ENCODE measurements at places on chromosomes 2 and 18.
A peak's percentile ranks its signal among the peaks of the same experiment; 100 is the strongest.

DNA sequence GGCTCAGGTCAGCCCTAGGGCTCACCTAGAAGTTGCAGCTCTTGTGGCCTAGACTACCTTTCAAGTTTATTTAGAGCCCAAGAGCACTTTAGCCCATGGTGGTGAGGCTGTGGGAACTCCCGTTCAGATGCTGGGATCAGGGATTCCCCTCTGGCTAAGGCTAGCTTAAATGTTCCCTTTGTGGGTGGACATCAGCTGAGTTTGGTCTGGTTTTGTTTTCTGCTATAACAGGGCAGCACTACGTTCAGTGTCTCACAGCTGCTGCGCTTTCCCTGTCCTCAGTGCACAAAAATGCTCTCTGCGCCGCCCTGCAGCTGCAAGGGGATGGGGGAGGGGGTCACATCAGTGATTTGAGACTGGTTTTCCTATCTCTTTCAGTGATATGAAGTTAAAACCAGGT is 170.5 kb upstream of the KCNJ3 start:
- DNase-seq, result no peak

DNA sequence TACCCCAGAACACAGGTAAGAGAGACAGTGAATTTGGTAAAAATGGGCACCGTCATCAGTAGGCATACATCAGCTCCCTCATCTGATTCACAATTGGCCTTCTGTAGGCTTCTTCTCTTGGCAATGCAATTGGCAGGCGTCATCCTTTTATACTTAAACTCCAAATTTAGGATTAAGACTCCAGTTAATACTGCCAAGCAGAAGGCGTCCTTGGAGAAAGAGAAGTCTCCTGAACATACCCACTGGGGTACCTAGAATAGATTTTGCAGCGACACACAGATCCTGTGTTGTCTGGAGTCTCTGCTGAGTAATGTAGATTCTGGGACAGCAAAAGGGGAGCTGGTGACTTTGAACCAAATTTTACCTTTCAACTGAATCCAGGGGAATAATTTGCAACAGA is 592 bp upstream of the METAP1D start:
- no peak for DNase-seq

GRCh38 chr18:31983976-31984375 is 34.6 kb upstream of the RNF125 start:
- DNase-seq, result no peak

GRCh38 chr2:54524226-54524991 is 68.3 kb downstream of the SPTBN1 start:
- peak; percentile 39 for DNase-seq

DNA sequence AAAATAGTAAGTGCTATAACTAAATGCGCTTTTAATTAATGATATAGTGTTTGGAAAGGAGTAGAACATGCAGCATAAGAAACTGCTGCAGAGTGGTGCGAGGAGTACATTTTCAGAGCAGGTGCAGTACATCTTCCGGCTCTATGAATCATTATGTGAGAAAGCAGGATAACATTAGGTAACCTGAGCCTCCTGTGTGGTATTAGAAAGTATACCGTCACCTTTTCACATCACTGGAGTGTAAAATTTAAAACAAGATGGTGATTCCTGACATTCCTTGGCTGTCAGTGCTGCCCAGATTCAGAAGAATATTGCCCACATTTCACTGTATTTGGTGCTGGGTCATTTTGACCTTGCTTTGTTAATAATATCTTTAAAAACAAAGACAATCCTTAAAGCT is 7.8 kb upstream of the DYNC2LI1 start:
- no peak for DNase-seq

DNA sequence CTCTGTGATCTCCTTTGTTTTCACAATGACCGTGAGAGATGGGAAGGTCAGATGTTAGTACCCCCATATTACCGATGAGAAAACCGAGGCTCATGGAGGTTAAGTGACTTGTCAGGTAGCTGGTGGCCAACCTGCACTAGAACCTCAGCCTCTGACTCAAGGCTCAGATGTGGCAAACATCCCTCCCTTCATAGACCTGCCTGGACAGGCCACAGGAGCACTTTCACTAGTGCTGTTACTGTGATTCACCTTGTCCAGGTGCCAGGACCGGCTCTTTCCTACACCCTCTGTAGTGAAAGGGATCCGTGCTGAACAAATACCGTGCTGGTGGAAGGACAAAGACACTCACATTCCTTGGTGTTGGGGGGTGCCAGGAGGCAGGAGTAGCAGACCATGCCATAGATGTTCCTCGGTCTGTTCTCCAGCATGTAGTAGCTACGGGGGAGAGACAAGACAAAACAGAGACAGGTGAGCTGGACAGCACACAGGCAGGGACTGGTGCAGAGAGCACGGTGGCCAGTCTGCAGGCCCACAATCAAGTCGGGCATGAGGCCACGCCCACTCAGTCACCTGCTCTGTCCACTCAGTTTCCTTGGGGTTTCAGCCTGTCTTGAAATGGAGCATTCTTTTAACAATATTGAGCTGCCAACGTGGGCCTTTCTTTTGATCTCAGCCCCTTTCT is 65.9 kb downstream of the EDAR start:
- DNase-seq, result no peak

DNA sequence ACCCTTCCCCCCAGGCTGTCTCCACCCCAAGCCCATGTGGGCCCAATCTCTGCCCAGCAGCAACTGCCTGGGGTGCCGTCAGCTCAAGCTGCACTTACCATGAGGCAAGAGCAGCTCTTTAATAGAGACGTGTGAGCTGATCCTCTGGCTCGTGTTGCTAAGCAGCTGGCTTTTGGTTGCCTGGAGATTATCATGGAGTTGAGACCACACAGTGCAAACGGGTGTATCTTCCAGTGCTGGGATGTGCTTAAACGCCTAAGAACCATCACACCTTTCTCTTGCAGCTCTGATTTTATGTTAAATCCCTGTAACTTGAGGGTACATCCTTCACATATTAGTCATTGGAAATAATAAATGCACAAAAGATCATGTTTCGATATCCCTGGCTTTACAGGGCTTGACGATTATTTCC is 271.1 kb downstream of the PRKCE start:
- no peak for DNase-seq

DNA sequence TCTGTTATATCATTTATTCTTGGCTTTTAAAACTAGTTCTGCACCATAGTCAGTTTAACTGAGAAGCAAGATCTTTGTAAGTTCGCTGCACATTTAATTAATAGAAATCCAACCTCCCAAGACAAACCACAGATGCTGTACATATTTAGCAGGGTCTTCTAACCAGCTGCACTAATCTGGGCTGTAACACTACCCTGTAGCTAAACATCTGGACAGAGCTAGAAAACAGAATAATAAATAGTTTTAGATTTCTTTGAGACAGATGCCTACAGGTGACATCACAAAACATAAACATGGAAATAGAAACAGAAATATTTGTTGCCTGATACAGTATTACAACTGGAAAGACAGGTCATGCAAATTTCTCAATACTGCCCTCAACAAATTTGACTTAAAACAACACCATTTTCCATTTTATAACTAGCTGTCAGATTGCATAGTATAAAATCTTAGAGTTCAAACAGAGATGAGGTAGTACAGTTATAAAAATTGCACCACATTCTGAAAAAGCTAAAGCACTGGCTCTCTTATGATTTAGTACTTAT is 315.1 kb downstream of the NR4A2 start:
- DNase-seq, result no peak

DNA sequence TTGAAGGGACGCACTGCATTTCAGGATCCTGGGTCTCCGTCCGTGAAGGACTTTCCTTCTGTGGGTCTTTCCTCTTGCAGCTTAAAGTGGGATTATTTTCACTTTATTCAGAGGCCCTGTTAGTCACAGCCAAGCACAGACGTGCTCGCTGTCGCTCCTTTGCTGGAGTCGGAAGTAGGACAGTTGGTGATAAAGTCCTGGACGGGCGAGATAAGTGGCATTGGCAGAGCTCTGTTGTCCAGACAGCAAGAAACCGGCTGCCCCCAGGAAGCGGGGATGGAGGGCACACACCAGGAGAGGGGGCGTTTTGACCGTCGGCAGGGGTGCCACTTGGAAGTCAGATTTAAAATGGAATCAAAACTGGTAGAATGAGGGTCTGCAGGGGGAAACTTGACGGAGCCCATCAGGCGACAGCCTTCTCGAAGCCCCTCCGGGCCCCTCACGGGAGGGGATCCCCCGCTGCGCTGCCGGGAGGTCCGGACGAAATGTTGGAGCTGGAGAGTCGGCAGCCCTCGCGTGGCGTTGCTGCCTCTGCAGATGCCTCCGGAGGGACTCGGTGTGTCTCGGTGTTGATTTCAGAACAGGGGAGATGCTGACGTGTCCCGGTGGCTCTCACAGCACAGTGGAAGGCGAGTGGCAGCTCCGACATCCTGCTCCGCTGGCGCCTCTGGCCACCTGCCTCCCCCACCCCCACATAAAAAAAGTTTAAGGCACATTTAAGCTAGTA is 124.2 kb downstream of the NFATC1 start:
- peak; percentile 46 for DNase-seq

- DNase-seq, result no peak
These were observed 456.3 kb downstream of the TGIF1 start for GRCh38 chr18:3906116-3906750.

GRCh38 chr2:15720561-15721307 is 129.1 kb downstream of the DDX1 start:
- DNase-seq, result no peak

DNA sequence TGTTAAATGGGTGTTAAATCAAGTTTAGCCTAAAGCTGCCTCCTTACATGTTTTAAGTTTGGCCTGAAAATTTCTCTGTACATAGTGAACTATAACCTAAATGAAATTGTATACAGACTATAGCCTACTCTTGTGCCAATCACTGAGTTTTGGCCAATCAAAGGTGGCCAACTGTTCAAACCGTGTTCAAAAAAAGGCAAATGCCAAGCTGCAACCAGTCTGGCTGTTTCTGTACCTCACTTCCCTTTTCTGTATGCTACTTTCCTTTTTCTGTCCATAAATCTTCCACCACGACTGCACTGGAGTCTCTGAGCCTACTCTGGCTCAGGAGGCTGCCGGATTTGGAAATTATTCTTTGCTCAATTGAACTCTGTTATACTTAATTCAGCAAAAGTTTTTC is 121.0 kb downstream of the SPOPL start:
- no peak for DNase-seq

DNA sequence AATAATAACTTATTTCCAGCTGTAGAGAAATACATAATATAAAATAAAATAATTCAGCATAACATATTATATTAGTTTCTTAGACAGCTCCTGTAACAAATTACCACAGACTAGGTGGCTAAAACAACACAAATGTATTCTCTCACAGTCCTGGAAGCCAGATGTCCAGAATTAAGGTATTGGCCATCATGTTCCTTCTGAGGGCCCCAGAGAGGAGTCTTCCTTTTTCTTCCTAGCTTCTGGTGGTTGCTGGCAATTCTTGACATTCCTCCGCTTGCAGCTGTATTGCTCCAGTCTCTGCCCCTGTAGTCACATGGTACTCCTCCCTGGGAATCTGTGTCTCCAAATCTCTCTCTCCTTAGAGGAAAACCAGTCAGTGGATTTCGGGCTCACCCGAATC is 146.8 kb downstream of the RBM43 start:
- DNase-seq, result no peak

- DNase-seq, result no peak
These were observed 127.1 kb downstream of the AGPS start for GRCh38 chr2:177519534-177520115.

GRCh38 chr2:28395334-28396061 is 2.8 kb downstream of the FOSL2 start:
- no peak for DNase-seq

- DNase-seq, result no peak
These were observed 201.0 kb upstream of the SP5 start for GRCh38 chr2:170514140-170514539.

GRCh38 chr2:119735565-119735964 is 24.2 kb upstream of the PTPN4 start:
- no peak for DNase-seq

- no peak for DNase-seq
These were observed 61.3 kb downstream of the PKP4 start for GRCh38 chr2:158518084-158518483.

DNA sequence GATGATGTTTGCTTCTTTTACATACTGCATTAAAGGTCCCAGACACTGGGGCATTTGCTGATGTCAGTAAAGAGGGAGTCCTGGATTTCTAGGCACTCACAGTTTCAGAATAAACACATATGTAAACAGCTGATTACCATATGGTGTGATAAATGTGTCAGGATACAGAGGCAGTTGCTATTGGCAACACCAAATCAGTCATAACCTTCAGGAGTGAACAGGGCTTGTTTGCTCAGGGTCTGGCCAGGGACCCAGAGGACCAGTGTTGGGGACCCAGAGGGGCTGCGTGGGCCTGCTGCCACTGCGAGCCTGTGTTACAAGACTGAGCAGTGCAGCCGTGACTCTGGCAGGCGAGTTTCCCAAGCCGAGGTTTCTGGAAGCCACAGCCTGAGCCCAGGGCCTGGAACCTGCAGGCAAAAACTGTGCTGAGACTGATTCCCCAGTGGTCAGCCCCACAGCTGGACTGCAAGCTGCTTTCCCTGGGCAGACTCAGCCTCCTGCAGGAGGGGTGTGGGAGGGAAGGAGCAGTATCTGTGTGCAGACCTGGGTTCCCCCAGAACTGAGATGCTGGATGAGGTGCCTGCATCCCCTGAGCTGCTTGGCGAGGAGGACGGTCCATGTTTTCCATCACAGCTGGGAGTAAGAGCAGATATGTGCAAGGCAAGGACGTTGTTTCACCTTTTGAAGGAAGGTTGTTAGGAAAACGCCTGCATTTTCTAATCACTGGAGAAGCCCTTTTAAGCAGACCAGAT is 23.6 kb downstream of the ASAP2 start:
- no peak for DNase-seq

- DNase-seq, result no peak
These were observed 685.2 kb downstream of the DCC start for GRCh38 chr18:53025247-53025646.

DNA sequence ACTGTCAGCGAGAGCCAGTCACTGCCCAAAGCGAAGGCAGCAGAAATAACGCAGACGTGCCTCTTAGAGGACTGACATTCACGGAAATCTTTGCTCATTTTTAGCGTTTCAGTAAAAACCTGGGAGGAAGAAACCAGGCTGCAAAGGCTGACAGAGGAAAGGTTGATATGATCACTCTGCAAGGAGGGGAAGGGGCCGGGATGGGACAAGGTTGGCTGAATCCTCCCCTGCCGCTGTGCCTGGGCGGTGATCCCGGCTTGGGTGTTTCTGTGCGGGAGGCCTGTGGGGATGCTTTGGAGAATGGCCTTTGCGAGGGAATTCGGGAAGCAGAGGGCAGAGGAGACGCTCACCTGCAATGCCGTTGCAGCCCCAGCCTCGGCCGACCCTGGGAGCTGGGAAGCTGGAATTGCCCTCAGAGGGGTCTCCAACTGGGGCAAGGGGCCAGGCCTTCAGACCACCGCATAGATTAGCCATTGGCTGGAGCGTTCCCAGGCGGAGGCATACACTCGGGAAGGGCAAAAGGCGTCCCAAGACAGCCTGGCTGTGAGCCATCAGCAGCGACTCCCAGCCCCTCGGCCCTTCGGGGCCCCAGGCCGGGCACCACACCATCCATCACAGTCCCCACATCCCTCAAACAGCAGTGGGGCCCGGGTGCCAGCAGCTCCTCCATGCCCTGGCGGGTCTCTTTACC is 111.7 kb upstream of the GPC1 start:
- DNase-seq, result no peak

GRCh38 chr2:108591163-108591562 is 56.9 kb downstream of the LIMS1 start:
- DNase-seq, result no peak

- DNase-seq, result no peak
These were observed 62.0 kb downstream of the RPL31 start for GRCh38 chr2:101064125-101064502.

- no peak for DNase-seq
These were observed 107.9 kb downstream of the CDC42EP3 start for GRCh38 chr2:37563375-37564015.

All from GM23338 (cell line).